Right ventricle myocardium inferior (tissue), 1 donor: ENCODE measurements at places on chromosomes 2 and 18.

- peak; percentile 86 for DNase-seq
Measured at GRCh38 chr2:43105586-43106558, 120.5 kb downstream of the ZFP36L2 start.

DNA sequence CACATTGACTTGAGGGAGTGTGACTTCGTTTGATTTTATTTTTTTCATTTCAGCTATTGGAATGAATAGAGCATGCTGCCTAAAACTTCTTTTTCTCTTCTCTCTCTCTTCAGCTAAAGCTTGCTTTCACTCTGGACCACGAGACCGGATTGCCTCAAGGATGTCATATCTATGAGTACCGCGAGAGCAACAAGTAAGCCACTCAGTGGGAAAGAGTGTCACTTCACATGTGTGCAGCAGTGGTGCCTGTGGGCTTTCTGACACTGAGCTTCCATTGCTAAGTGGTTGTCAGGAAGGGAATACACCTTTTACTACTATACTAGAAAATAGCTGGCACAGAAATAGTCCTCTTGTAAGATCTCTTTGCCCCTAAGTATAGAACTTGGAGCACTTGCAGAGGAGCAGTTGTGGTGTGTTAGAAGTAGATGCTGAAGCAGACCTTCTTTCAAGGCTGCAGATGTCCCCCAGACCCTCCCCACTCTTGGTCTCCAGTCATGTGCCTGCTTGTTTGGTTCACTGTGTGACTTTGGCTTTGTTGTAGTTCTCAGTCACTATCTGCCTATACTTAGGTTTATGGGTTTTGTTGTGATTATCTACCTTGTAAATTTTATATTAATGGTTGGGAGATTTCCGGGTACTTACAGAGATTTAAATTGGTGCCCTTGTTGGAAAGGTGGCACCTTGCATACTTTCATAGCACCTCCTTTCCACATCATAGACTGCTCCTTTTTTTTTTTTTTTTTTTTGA lies 78.5 kb upstream of the ALPP start:
- no peak for DNase-seq

DNA sequence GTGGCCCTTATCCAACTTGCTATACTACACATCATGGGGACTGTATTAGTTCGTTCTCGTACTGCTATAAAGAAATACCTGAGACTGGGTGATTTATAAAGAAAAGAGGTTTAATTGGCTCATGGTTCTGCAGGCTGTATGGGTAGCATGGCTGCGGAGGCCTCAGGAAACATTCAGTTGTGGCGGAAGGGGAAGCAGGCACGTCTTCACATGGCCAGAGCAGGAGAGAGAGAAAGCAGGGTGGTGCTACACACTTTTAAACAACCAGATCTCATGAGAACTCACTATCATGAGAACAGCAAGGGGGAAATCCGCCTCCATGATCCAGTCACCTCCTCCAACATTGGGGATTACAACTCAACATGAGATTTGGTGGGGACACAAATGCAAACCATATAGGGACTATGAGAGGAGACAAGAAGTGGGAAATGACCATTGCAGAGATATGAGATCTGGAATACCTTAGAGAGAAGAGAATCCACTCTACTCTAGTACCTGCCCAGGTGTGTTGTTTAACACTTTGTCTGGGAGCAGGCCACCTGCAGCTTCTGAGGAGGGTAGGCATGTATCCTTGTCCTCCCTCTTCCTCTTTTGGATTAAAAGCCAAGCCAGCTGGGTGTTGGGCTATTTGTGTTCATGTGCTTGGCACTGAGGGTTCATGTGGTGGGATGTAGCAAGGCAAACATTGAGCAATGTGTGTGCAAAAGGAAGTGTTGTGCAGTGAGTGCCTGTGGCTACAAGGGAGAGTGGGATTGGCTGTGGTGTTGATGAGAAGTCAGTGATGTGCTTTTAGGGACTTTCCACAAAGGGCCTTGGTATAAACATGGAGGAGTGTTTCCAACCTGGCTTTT lies 22.8 kb downstream of the TTLL4 start:
- DNase-seq, result peak; percentile 66

DNA sequence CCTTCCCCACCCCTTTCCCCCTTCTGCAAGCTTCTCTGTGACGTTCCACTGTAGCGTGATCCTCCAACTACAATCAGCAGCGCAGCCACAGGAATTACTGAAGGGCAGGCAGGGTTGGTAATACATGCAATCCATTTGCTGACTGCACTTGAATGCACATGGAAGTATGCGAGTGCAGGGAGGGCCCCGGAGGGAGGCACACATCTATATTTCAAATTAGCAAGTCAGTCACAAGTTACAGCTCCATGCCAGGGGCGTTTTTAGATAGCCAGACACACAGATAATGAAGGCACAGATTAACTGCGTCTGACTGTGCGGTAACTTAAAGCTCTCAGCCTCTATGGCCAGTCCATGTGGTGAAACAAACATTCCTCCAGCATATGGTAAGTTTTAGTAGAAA lies 209.2 kb upstream of the GATA6 start:
- no peak for DNase-seq

GRCh38 chr2:200320344-200320743 lies 13.9 kb downstream of the SPATS2L start:
- DNase-seq, result no peak

DNA sequence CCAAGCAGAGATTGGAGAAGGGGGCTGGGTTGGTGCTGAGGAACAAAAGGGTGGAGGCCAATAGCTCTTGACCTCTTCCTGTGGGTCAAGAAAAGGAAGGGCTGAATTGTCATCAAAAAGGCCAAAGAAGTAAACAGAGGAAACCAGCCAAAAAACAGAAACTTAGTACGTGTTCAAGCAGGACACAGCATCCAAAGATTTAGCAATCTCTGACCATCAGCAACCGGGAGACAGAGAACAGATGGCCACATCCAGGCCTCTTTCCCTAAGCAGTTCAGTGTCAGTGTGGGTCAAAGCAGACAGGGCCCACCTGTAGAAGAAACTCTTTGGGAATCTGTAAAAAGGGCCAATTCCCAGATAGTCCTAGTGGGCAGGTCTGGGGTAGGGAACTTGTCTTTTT lies 2.9 kb downstream of the DNPEP start:
- DNase-seq, result no peak

GRCh38 chr2:30072250-30072842 lies 74.5 kb upstream of the YPEL5 start:
- DNase-seq, result no peak

- no peak for DNase-seq
Measured at GRCh38 chr2:12818416-12819102, 101.8 kb downstream of the TRIB2 start.

GRCh38 chr2:196544906-196545433 lies 94.5 kb upstream of the CCDC150 start:
- no peak for DNase-seq

DNA sequence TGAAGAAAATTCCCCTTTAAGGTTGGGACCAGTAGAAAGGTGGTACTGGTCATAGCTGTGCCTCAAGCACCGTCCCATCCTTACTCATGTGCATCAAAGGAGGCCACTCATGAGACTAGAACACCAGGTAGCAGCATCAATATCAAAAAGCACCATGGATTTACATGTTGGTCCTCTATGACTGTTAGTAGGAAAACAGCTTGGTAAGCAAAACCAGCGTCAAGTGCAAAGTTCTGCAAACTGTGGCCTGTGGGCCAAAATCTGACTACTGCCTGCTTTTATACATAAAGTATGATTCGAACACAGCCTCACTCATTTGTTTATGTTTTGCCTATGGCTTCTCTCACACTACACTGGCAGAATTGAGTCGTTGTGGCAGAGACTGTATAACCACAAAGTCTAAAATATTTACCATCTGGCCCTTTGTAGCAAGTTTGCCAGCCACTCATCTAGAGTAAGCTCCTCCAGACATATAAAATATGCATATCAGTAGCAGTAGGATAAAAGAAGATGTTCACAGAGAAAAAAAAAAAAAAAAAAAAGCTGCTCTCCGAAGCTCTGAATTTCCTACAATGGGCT lies 119.7 kb upstream of the CTNNA2 start:
- no peak for DNase-seq

DNA sequence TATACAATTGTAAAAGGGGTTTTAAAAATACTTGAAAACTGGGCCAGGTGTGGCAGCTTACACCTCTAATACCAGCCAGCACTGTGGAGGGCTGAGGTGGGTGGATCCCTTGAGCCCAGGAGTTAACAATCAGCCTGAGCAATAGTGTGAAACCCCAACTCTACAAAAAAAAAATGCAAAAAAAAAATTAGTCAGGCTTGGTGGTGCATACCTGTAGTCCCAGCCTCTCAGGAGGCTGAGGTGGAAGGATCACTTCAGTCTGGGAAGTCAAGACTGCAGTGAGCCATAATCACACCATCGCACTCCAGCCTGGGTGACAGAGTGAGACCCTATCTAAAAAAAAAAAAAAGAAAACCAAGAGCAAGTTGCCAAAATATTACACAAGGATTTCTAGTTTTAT lies 182.7 kb downstream of the UBE2E3 start:
- no peak for DNase-seq

- no peak for DNase-seq
Measured at GRCh38 chr2:235611349-235611748, 117.5 kb downstream of the AGAP1 start.

- no peak for DNase-seq
Measured at GRCh38 chr18:56235481-56236013, 402.8 kb downstream of the TXNL1 start.

DNA sequence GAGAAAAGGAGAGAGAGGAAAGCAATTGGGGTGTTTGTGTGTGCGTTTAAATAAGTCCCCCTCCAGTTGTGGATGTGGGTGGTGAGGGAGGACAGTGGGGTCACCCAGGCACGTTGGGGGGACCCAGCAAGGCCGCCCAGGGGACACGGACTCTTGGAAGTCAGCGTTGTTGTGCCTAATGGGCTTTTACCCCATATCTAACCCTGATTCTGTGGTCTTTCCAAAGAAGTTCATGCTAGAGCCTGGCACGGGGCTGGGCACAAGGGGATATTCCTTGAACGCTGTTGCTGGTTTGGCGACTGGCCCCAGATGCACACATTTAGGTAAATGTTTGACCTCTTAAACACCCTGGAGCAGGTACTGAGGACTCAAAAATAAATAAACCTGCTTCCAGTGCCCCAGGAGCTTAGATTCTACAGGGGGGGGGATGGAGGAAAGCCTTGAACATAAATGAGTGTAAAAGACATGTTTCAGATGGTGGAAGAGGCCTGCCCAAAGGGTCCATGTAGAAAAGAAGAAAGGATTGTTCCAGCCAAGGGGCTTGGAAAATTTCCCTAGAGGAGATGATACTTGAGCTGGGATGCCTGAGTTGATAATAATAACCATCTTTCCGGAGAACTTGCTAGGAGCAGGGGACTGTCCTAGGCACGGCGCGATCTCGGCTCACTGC lies 97.7 kb upstream of the SIX3 start:
- no peak for DNase-seq

DNA sequence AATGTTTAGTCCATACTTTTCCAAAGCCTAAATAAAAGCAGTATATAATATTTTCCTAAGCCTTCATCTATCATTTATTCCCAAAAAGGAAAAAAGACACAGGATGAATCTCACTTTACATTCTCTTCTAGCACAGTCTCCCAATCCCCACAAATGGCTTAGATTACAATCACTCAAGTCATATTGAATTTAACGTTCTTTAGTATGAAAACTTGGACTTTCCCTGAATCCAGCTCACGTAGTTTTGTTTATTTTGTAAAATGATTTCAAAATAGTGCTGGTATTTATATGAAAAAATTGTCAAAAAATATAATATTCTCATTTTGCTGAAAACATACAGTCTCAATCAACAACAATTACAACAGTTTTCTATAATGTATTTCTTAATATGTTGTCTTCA lies 137.7 kb upstream of the CCDC150 start:
- DNase-seq, result no peak

DNA sequence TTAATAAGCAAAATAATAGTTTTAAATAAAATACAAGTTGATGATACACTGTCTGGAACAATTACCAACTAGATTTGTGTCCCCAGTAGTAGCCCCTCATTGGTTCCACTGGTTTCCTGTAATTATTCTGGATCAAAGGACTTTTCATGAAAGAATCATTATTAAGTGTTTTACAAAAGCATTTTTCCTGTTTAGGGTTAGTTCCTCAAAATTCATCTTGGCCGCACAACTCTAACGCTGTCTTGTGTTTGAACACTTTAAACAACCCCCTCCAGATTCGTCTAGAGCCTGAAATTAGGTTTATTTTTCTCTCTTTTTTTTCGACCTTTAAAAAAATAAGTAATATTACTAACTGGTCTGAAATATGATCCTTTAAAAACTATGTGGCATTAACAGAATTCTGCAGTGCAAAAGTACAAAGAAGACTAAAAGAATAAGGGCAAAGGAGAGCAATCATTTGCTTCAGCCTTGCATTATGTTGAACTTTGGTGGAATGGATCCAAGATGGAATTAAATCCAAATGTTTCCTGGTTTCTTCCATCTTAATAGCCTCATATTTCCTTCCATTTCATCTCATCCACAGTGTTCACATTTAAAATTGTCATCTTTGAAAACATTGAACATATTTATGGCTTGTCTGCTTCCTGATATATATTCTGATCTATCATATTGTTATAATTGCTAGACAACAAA lies 678.4 kb downstream of the IRS1 start:
- DNase-seq, result no peak

- DNase-seq, result no peak
Measured at GRCh38 chr18:75003039-75003438, 205.9 kb downstream of the PTGR3 start.

DNA sequence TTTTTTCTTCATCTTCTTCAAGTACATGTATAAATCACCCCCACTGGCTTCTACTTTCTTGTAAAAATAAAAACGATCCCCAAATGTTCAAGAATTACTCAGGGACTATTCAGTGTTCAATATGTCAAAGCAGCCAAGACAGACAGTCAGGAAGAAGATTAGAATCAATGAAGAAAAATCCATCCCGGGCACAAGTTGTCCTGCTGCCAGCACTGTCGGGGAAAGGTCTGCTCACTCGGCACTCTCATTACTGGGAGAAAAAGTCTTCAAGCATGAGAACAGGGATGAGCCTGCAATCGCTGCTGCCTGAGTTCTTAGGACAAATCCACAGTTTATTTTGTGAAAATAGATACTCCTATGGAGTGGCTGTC lies 482.8 kb upstream of the KLHL29 start:
- no peak for DNase-seq

- no peak for DNase-seq
Measured at GRCh38 chr2:186159101-186159500, 327.0 kb upstream of the ZC3H15 start.

GRCh38 chr18:59672235-59672711 lies 24.9 kb downstream of the CCBE1 start:
- DNase-seq, result no peak

- no peak for DNase-seq
Measured at GRCh38 chr2:160582081-160582480, 88.5 kb upstream of the RBMS1 start.

- no peak for DNase-seq
Measured at GRCh38 chr2:195498839-195499490, 158.1 kb upstream of the SLC39A10 start.
